ENCODE measurements at places on chromosomes 6 and 20.
A peak's percentile ranks its signal among the peaks of the same experiment; 100 is the strongest.

DNA sequence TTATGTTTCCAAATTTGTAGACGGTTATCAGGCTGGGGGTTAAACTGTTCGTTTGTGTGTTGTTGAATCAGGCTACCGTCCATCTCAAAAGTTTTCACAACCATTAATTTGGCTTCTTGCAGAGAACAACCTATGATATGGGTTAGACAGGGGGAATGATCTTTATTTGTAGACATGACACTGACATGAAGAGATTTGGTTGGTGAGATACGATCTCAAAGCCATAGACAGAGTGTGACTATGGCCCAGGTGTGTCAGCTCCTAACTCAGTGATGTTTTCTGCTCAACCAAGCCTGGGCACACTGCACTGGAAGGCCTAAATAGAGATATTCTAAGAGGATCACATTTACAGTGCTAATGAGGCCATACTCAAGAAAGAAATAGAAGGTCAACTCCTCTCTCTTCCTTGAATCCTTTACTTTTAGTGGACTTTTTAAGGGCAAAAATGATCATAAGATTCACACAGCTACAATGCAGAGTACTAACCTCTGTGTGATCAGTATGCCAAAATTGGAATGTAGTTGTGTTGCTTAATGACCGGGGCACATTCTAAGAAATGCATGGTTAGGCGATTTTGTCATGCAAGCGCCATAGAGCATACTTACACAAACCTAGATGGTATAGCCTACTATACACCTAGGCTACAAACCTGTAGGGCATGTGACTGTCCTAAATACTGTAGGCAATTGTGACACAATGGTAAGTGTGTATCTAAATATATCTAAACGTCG, 17.6 kb upstream of the SNRNP48 start:
- no peak for DNase-seq

DNA sequence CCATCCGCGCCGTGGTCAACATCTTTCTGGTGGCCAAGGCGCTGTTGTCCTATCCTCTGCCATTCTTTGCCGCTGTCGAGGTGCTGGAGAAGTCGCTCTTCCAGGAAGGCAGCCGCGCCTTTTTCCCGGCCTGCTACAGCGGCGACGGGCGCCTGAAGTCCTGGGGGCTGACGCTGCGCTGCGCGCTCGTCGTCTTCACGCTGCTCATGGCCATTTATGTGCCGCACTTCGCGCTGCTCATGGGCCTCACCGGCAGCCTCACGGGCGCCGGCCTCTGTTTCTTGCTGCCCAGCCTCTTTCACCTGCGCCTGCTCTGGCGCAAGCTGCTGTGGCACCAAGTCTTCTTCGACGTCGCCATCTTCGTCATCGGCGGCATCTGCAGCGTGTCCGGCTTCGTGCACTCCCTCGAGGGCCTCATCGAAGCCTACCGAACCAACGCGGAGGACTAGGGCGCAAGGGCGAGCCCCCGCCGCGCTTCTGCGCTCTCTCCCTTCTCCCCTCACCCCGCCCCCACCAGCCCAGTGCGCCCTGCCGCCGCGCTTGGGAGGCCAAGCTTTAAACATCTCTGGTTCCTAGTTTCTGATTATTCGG, 4.0 kb downstream of the SLC32A1 start:
- no peak for DNase-seq

DNA sequence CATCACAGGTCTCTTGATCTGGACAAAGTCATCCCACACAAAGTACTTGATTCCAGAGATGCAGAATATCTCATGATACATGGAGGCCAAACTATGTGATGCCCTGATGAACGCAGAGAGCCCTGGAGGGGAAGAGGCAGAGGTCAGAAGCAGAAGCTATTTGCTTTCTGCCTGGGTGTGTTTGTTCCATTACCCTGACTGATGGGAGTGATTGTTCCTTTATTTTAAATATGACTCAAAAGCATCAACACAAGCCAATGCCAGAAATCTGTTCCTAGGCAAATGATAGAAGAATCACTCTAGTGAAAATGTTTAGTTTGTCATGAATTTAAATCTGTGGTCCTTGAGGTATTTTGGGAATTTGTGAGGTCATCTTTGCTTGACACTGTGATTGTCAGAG, 54.7 kb upstream of the GGTLC1 start:
- DNase-seq: no peak

- no peak for DNase-seq
Measured at GRCh38 chr6:21404577-21404976, 189.0 kb upstream of the SOX4 start.

DNA sequence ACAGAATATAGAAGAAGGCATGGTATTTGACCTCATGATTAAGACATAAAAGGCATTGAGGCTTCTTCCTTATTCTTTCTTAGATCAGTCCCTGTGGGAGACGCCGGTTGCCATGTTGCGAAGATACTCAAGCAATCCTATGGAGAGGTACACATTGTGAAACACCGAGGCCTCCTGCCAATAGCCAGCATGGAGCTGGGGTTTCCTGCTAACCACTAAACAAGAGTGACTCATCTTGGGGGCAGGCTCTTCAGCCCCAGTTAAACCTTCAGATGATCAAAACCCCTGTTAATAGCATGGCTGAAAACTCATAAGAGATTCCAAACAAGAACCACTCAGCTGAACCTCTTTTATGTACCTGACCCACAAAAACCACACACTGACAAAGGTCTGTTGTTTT, 478.8 kb downstream of the CD83 start:
- DNase-seq: no peak

DNA sequence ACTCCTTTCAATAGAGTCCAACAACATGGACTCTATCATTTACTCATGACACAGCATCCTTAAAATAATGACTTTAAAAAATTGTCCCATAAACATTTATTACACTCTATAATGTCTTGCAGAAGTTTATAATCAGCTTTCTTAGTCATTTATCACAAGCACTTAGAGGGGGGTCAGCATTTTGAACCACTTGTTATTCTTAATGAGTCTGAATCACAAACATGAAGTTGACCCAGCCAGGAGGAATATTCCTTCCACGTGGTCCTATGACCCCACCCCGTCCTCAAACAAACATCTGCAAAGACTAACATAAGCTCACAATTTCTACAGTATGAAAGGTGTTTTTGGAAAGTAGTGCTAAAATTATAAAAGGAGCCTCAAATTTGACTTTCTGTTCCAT, 91.1 kb downstream of the MTFR2 start:
- no peak for DNase-seq

- DNase-seq: no peak
Measured at GRCh38 chr6:1644516-1645060, 34.9 kb downstream of the FOXC1 start.

GRCh38 chr6:37371154-37372083, 17.6 kb downstream of the RNF8 start:
- no peak for DNase-seq

DNA sequence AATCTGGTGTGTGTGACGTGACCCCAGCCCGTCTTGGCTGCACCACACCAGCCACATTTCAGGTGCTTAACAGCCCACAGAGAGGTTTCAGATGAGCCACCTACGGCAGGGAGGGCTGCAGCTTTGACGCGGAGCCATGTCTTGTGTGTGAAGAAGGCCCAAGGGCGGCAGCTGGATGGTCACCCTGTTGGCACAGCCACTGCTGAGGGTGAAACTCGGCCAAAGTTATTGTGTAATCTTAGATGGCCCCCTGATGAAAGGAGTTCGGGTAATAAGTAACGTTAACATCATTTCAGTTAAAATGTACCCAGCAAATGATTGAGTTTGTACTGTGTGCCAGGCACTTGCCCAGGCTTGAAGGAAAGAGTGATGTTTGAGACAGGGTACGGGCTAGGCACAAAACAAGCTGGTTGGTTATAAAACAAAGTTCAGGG, 97.2 kb downstream of the SSR1 start:
- no peak for DNase-seq

GRCh38 chr6:55874316-55874715, 1.1 kb downstream of the BMP5 start:
- DNase-seq: no peak

DNA sequence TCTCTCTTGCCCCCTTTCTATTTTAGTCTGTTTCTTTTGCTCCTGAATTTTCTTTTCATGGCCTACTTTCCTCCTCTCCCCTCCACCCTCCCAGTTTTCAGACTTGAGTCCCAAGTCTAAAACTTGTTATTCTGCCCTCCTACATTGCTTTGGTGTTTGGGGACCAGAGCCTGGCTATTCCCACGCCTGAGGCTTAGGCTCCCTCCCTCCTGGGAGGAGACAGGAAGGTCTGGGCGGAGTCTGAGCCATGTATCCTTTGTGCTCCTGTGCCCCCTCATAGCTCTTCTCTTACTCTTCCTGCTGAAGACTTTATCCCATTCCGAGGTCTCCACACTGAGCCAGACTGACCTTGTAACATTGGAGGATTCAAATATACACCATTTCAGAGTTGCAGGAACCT, 69.5 kb downstream of the DAAM2 start:
- peak; percentile 63 for DNase-seq

DNA sequence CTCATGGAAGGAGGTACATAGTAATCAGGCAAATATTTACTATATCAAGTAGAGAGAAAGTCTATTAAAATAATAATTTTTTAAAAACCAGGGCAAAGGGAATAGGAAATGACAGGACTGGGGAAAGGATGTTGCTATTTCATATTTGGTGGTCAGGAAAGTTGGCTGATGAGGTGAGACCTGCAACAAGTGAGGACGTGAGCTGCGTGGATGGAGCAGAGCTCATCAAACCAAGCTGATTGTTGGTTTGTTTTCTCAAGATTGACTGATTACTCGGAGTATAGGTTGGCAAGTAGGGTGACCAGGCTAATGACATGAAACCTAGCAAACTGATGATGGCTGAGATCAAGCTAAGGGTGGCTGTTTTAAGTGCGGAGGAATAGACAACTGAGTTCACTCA, 6.0 kb downstream of the GJA1 start:
- DNase-seq: no peak

GRCh38 chr20:43590036-43590391, 723 bp upstream of the IFT52 start:
- DNase-seq: no peak

GRCh38 chr6:74891349-74891831, 314.5 kb downstream of the COL12A1 start:
- DNase-seq: no peak

GRCh38 chr6:46072866-46073265, 56.9 kb upstream of the ENPP4 start:
- no peak for DNase-seq

DNA sequence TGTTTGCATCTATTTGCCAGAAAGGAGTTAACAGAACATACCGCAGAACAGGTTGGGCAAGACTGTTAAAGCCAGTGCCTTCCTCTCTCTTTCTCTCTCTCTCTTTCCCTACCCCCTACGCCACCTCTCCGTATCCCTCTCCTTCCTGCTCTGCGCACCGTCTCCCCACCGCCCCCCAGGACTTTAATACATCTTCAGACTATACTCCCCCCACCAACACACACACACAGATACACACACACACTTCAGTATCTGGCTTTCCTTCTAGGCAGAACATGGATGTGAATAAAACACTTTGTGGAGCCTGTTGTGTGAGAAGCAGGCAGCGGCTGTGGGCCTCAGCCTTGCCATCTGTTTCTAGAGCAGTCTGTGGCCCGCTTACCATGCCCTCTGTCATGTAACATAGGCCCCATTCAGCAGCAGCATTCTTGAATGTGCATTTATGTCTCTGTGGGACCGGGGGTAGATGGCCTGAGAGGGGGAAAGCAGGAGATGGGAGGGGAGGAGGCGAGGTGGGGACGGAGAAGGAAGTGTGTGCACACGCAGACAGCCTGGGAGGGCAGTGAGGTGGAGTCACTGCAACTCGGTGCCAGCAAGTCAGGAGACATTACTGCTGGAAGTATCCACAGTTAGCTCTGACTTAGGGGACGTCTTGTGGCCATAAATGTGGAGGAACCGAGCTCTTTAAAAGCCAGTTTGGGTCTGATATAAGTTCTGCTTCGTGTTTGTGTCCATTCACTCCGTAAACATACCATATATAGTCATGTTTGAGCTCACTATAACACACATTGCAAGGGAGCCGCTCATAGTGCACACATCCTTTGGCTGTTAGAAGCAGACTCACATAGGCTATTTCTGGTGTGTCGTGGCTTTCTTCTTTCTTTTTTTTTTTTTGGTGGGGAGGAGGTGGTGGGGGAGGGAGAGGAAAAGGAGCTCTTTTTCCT, 38.4 kb downstream of the RREB1 start:
- DNase-seq: peak; percentile 54

DNA sequence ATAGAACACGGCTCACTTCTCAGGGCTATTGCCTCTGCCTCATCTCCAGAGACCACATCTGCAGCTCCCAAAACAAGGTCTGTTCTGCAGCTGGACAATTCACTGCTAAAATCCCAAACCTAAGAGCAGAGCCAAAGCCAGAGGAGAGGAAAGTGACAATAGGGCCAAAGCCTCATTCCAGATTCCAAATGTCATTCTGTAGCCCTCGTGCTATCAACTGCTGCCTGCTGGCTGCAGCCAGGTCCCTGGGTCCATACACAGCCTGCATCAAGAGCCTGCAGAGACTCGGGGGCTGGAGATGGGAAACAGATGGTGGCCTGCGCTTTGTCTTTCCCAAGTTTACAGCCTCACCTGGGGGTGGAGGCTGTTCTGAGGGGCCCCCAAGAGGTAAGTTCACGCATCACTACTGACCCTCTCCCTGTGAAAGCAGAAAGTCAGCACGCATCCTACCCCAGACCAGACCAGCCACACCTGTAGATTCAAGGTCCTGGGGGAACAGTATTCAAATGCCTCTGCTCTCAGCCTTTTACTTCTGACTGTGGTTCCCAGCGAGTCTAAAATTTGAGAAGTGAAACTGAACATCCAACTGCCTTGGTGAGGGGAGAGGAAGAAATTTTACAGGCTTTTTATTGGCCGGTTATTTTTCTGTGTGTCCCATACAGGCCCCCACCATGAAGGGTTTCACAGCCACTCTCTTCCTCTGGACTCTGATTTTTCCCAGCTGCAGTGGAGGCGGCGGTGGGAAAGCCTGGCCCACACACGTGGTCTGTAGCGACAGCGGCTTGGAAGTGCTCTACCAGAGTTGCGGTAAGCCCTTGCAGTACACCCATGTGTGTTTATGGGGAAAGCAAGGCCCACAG, at the start of gene LY86:
Gene LY86 (plus strand): TSS at position 657 of the 860 bp plus-strand sequence. CDS start 15 bp downstream, at position 672.
- DNase-seq: no peak

DNA sequence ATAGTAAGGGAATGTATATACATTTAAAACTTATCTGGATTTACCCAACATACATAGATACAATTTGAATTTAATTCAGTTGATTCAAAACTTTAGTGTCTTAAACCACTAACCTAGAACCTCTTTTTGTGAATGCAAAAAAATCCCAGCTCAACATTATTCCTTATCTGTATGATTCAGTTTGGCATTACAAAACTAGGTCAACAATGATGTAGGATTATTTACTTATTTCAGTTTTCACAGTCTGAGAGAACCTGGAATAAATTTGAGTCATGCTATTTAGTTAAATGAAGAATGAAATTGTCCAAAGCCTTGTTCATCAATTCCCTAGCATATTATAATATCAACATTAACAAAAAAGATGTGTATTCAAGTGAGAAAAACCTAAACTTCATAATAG, 7.4 kb upstream of the PLCB1 start:
- DNase-seq: no peak

- no peak for DNase-seq
Measured at GRCh38 chr6:12075067-12075563, 63.0 kb downstream of the HIVEP1 start.

GRCh38 chr6:27263886-27264285, 16.4 kb downstream of the PRSS16 start:
- DNase-seq: no peak

- DNase-seq: no peak
Measured at GRCh38 chr6:11731423-11731822, 47.2 kb downstream of the ADTRP start.

- DNase-seq: no peak
Measured at GRCh38 chr20:21272279-21272678, 30.9 kb upstream of the XRN2 start.

All from hepatic stellate cell (primary cell).